ENCODE measurements at places on chromosomes 5 and 9.

DNA sequence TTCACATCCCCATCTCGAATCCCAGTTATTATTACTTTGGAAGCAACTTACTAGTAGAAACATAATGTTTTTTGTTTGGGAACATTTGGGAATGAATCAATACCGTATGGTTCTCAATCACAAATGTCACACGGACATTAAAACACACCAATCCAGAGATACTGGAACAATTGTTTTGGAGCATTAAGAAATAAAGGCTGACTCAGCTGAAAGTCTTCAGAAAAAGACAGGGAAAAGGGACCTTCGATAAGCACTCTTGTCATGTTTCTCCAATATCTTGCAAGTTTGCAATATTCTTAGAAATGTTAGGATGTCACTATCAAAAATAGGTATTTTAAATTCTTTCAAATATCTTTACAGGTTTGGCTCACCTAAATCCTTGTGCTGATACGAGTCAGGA, 362.4 kb downstream of the CETN3 start:
- no peaks in the 10 kb centered on the region for H3K27me3 ChIP-seq
- H3K36me3 ChIP-seq = peaks cover 17% of the 10 kb centered on the region
- no peak for DNase-seq
- no peak overlapping the region for H3K27ac ChIP-seq

- H3K27me3 ChIP-seq = peaks cover 22% of the 10 kb centered on the region
- no peak for DNase-seq
- H3K4me1 ChIP-seq = no peaks in the 10 kb centered on the region
- H3K27ac ChIP-seq = no peak overlapping the region
- H3K4me3 ChIP-seq = no peak overlapping the region
These were observed 97.0 kb upstream of the FAM120A start for GRCh38 chr9:93354451-93354850.

- no peak for DNase-seq
- no peak overlapping the region for H3K27ac ChIP-seq
- peaks cover 3% of the 10 kb centered on the region for H3K36me3 ChIP-seq
- no peaks in the 10 kb centered on the region for H3K4me1 ChIP-seq
- H3K4me3 ChIP-seq = no peak overlapping the region
These were observed 151.3 kb downstream of the DAB2IP start for GRCh38 chr9:121802753-121803152.

DNA sequence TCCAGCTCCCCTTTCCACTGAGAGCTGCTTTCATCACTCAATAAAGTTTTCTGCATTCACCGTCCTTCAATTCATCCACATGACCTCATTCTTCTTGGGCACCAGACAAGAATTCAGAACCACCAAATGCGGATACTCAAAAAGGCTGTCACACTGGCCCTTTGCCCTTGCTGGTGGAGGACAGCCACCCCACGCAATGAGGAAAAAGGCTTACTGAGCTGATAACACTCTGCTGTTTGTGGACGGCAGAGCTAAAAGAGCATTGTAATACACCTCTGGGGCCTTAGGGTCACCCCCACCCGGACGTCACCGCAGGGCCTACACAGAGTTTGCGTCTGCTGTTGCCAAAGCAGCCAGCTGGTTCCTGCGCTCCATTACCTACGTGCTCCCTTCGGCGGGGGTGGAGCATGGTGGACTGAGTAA, 51.2 kb upstream of the ZNF608 start:
- no peak overlapping the region for H3K27ac ChIP-seq
- H3K4me3 ChIP-seq = no peak overlapping the region
- no peaks in the 10 kb centered on the region for H3K27me3 ChIP-seq
- no peak for DNase-seq
- peaks cover 2% of the 10 kb centered on the region for H3K36me3 ChIP-seq

- no peak overlapping the region for H3K27ac ChIP-seq
- peaks cover 6% of the 10 kb centered on the region for H3K36me3 ChIP-seq
- no peaks in the 10 kb centered on the region for H3K27me3 ChIP-seq
- H3K4me1 ChIP-seq = peaks cover 31% of the 10 kb centered on the region
These were observed 148.0 kb downstream of the FGF1 start for GRCh38 chr5:142537938-142538337.

Measured in neural crest cell (in vitro differentiated cells).